ENCODE measurements at places on chromosomes 13 and 19.

DNA sequence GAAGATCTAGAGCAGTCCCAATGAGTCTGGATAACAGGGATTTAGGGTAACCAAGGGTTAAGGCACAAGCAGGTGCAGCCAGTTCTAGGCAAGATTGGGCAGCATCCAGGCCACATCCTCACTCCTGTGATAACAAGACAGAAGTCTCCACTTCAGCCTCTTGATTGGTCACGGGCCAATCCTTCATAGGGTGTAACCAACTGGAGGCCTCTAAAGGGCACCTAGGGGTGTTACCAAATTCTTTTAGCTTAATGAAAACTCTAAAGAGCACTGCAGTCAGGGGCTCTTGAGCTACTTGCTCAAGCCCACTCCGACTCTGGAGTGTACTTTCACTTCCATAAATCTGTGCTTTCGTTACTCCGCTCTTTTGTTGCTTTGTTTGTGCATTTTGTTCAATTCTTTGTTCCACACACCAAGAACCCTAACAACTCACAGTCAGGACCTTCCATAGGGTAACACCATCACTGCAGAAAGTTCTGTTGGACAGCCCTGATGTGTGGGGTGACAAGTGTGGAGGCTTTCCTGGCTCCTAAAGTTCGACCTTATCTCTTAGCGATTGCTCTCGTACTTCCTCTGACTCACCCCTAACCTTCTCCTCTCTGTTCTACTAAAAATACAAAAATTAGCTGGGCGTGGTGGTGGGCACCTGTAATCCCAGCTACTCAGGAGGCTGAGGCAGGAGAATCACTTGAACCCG, 36.1 kb downstream of the ZSWIM9 start:
- no peak for DNase-seq
- no peak overlapping the region for H3K27ac ChIP-seq
- no peak overlapping the region for H3K4me3 ChIP-seq
- no peaks in the 10 kb centered on the region for H3K27me3 ChIP-seq

- no peaks in the 10 kb centered on the region for H3K4me1 ChIP-seq
- H3K27me3 ChIP-seq, result no peaks in the 10 kb centered on the region
- no peaks in the 10 kb centered on the region for H3K36me3 ChIP-seq
Measured at GRCh38 chr13:65264066-65264465, 1966.1 kb downstream of the PCDH9 start.

DNA sequence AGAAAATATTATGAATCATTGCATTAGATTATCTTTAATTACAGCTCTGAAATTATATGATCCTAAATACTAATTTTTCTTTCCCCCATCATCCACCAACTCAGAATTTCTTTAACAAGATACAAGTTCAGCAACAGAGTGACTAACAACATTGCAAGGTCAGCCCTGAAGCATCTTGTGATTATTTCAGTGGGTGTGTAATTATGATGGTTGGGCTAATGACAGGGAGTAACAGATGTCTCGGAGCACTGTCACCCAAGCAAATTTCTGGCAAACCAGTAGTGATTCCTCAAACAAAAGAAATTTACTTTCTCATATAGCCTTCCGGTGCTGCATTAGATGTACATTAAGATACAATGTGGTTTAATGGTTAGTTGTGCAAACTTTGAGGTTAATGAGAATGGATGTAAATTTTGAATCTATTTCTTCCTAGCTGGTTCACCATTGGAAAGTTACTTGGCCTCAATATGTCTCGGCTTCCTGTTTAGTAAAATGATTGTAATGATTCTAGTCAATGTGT, 238.9 kb downstream of the ITGBL1 start:
- no peak for DNase-seq
- H3K27me3 ChIP-seq, result peaks cover 5% of the 10 kb centered on the region
- H3K27ac ChIP-seq, result no peak overlapping the region

DNA sequence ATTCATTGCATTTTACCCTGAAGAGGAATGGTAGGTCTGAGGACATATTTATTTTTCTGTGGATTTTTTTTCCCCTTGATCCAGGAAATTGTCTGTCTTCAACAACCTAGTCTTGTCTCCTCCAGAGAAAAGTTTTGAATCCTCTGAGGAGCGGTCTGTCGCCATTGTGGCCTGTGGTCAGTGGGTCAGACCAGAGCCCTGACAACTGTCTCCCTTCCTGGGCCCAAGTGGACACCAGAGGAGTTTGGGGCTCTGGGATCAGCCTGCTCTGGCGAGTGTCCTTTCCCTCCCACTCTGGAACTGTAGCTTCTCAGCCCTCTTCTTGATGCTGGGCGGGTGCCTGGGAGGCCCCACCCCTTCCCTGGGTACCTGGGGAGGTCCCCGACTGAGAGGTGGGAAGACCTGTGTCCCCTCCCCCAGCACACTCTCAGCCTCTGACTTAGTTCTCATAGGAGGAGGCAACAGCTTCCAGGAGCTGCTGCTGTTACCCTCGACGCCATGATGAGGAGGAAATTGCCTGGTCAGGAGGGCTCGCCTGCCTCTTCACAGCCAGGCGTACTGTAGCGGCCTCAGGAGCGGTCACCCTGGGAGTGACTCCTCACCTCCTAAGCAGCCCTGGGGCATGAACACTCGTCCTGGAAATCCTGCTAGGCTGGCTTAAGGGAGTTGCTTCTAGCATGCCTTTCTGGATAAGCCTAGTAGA, 110.3 kb downstream of the GGACT start:
- H3K36me3 ChIP-seq, result peaks cover 3% of the 10 kb centered on the region
- H3K27ac ChIP-seq, result no peak overlapping the region
- H3K27me3 ChIP-seq, result no peaks in the 10 kb centered on the region
- peaks cover 6% of the 10 kb centered on the region for H3K4me1 ChIP-seq
- DNase-seq, result peak; percentile 60

DNA sequence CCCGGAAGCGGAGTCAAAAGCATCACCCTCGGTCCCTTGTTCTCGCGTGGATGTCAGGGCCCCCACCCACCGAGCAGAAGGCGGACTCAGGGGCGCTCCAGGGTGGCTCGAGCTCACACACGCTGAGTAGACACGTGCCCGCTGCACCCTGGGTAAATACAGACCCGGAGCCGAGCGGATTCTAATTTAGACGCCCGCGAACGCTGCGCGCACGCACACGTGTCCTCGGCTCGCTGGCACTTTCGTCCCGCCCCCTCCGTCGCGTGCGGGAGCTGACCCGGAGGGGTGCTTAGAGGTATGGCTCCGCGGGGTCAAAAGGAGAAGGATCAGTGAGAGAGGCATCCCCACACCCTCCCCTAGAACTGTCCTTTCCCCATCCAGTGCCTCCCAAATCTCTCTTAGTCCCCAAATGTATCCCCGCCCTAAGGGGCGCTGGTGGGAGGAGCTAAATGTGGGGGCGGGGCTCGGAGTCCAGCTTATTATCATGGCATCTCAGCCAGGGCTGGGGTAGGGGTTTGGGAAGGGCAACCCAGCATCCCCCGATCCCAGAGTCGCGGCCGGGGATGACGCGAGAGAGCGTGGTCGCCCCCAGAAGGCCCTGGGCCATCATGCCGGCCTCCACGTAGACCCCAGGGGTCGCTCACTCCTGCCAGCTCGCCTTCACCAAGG, 451 bp upstream of the ICAM5 start:
- H3K36me3 ChIP-seq, result no peaks in the 10 kb centered on the region
- H3K4me1 ChIP-seq, result peaks cover 3% of the 10 kb centered on the region
- peaks cover 92% of the 10 kb centered on the region for H3K27me3 ChIP-seq
- DNase-seq, result peak; percentile 89

DNA sequence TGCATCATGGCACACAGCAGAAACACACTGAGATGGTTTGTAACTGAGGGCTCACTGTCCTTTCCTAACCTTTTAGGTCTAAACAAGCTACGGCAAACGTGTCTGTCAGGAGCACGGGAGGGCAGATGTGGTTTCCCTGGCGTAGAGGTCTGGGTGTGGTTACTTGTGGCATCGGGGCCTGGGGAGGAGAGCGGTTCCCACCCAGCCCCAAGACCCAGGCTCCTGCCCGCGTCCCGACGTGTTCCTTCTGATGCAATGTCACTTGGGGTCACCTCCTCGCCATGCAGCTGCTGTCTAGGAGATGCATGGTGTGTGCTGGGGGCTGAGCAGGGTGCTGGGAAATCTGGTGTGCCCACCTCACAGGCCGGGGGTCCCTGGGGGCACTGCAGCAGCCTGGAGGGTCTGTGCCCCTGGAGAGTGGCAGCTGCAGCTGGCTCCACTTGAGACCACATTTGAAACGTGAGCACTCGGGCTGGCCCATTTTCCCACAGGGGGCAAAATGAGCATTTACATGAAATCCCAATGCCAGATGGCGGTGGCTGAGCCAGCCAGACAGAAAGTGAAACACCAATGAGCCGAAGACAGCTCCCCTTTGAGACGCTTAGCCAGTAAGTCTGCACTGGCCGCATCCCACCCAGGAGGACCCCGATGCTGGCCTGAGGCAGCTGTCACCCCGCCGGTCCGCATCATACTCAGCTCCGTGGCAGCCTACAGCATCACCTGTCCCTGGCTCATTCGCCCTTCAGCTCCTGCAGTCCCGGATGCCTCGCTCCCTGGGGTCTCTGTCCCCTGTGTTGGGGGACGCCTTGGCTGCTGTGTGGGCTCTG, 22.3 kb upstream of the MYDGF start:
- no peak for DNase-seq
- H3K4me1 ChIP-seq, result no peaks in the 10 kb centered on the region
- no peaks in the 10 kb centered on the region for H3K27me3 ChIP-seq
- H3K27ac ChIP-seq, result no peak overlapping the region
- no peak overlapping the region for H3K4me3 ChIP-seq
